ENCODE measurements at places on chromosomes 3 and 15. TPM values are rescaled to one million over a fixed set of nuclear protein-coding genes. Genes with fewer than 3 reads are reported as not detected.

- H3K4me3 ChIP-seq: no peak overlapping the region
- no peak overlapping the region for H3K27ac ChIP-seq
- H3K27me3 ChIP-seq: no peaks in the 10 kb centered on the region
- H3K36me3 ChIP-seq: no peaks in the 10 kb centered on the region
These were observed 54.3 kb upstream of the AGTR1 start for GRCh38 chr3:148643389-148643840.

- H3K4me1 ChIP-seq: peaks cover 11% of the 10 kb centered on the region
- H3K27ac ChIP-seq: peak within 1 kb of the TSS; percentile 100
- peaks cover 5% of the 10 kb centered on the region for H3K36me3 ChIP-seq
- peaks cover 9% of the 10 kb centered on the region for H3K27me3 ChIP-seq
- peak within 1 kb of the TSS; percentile 100 for H3K4me3 ChIP-seq
These were observed at the start of gene CELSR3 for GRCh38 chr3:48662753-48663488. Gene CELSR3 (minus strand): TSS chr3:48662886. CDS start chr3:48662634, 252 bp downstream.

DNA sequence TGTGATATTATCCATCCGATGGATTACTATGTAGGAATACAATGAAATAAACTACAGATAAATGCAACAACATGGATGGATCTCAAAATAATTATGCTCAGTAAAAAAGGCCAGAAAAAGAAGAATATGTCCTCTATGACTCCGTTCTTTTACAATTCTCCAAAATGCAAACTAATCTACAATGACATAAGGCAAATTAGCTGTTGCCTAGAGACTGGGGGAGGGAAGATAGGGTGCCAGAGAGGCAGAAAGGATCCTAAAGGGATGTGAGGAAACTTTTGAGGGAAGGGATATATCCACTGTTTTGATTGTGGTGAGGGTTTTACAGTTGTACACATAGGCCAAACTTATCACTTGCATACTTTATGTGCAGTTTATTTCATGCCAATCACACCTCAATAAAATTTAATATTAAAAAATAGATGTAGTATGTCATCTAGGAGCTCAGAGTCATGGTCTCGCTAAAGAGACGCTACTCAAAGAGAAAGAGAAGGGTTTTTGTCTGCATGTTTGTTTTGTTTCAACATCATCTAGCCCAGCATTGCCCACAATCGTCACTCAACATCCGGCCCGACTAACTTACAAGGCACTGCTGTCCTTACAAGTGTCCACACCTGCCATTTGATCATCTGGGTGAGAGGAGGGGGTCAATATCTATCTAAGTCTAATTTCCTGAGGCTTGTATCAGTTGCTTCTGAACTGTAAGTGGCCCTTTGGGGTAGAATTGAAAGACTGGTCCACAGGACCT is 29.5 kb downstream of the HES1 start:
- DNase-seq: no peak
- H3K4me3 ChIP-seq: no peak overlapping the region
- H3K27ac ChIP-seq: no peak overlapping the region
- no peaks in the 10 kb centered on the region for H3K36me3 ChIP-seq
- H3K4me1 ChIP-seq: peaks cover 84% of the 10 kb centered on the region

DNA sequence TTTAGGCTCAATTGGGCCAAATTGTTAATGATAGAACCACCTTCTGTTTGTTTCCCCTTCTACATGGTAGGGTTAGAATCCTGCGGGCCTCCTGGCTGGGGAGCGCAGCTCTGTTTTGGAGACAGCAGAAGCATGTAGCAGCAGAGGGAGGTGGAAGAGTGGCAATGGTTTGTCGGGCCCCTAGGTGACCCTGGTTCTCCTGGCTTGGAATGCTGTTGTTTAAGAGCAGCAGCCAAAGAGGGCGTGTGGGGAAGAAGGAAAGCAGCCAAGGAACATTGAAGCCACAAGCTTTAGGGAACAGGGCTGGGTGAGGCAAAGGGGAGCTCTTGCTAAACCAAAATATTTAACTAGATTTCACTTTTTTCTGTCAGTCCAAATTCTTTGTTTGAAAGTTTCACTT is 213.7 kb upstream of the NR2E3 start:
- H3K4me1 ChIP-seq: peaks cover 30% of the 10 kb centered on the region
- no peak overlapping the region for H3K27ac ChIP-seq
- H3K36me3 ChIP-seq: peaks cover 4% of the 10 kb centered on the region

DNA sequence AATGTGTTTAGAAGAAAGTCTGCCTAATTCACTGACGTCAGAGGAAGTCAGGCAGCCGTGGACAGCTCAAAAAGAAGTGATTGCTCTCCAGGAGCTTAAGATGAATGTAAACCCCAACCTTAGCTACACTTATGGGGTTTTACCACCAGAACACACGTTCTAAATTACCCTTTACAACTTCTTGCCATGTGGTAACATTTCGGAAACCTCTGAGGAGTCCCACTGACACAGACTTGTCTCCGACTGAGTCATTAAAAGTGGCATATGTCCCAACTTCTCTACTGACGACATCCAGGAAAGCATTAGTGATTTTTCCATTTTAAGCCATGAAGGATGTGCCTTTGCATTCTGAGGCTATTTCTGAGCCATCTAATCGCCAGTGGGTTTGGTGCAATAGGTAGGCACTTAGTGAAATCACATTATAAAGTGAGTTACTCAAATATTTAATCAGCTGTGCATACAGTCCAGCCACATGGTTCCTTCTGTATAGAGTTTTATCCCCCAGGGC is 32.4 kb downstream of the C2CD4A start:
- peaks cover 4% of the 10 kb centered on the region for H3K4me1 ChIP-seq
- no peaks in the 10 kb centered on the region for H3K36me3 ChIP-seq
- H3K27me3 ChIP-seq: peaks cover 6% of the 10 kb centered on the region
- no peak for DNase-seq

- no peak overlapping the region for H3K4me3 ChIP-seq
- DNase-seq: no peak
- no peaks in the 10 kb centered on the region for H3K36me3 ChIP-seq
- H3K27ac ChIP-seq: no peak overlapping the region
- no peaks in the 10 kb centered on the region for H3K27me3 ChIP-seq
- H3K4me1 ChIP-seq: no peaks in the 10 kb centered on the region
These were observed 102.8 kb downstream of the STRIT1 start for GRCh38 chr3:155190691-155191090.

DNA sequence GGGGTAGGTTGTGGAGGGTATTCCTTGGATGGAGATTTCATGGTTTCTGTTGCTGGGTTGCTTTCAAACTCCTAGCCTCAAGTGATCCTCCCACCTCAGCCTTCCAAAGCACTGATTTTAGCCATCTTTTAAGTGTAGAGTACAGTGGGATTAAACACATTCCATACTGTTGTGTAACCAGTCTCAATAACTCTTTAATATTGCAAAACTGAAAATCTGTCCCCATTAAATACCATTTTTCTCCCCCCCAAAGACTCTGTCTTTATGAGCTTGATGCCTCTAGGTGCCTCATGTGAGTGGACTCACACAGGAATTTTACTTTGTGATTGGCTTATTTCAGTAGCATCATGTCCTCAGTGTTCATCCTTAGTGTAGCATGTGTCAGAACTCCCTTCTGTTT is 74.7 kb upstream of the ATP10A start:
- DNase-seq: no peak
- H3K4me1 ChIP-seq: peaks cover 15% of the 10 kb centered on the region
- no peak overlapping the region for H3K4me3 ChIP-seq
- H3K36me3 ChIP-seq: no peaks in the 10 kb centered on the region
- H3K27me3 ChIP-seq: peaks cover 3% of the 10 kb centered on the region

DNA sequence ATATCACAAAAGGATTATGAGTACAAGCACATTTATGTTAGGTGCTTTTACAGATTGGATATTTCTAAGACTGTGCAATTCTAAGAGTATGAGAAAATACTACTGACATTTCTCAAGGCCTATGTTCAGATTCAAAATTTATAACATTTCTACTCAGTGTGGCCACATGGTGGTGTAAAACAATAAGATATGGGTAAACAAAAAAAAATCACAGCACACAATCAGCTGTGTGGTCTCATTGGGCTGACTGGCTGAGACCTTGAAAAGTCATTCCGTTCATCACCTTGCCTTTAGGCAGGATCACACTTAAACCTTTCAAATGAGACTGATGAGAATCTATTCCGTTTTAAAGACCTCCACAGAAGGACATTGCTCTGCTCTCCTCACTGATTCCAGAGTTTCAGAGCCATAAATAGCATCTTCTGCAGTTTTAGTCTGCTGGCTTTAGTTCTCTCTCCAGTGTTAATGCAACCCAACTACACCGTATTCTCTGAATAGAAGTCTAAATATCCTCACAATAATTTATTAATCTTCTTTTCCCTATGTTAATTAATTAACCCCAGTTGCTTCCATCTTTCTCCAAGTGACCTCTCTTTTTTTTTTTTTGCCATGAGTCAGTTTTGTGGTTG is 158.2 kb downstream of the SPATA16 start:
- H3K4me3 ChIP-seq: no peak overlapping the region
- H3K27ac ChIP-seq: no peak overlapping the region
- peaks cover 4% of the 10 kb centered on the region for H3K27me3 ChIP-seq
- H3K36me3 ChIP-seq: no peaks in the 10 kb centered on the region
- DNase-seq: no peak

- no peaks in the 10 kb centered on the region for H3K27me3 ChIP-seq
- no peaks in the 10 kb centered on the region for H3K4me1 ChIP-seq
- no peaks in the 10 kb centered on the region for H3K36me3 ChIP-seq
These were observed 266.8 kb upstream of the NECTIN3 start for GRCh38 chr3:110804856-110805255.

Gene ADAM10
- total RNA-seq: 438 TPM

Gene RFTN1
- 18.3 TPM for total RNA-seq
